ENCODE measurements at places on chromosomes 11 and 22.
A peak's percentile ranks its signal among the peaks of the same experiment; 100 is the strongest.

GRCh38 chr11:13680501-13681264, 12.2 kb downstream of the FAR1 start:
- DNase-seq = no peak

- DNase-seq = peak; percentile 26
Measured at GRCh38 chr11:108364159-108364558, 103.2 kb downstream of the C11orf65 start.

DNA sequence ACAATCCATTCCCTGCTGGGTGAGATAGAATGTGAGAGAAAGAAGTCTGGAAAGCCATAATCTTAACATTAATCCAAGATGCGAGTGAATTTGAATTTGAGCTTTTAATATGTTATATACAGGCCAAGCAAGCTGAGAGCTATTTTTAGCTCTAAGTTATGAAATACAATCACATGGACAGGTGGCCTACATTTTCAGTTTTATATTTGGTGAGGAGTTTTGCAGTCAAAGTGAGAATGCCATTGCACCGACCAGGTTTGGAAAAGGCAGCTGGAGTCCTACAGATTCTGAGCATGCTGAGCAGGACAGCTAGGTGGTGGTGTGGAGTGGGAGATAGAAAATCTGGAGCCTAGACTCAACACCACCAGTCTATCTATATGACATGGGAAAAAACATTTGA, 12.0 kb downstream of the OR5B21 start:
- no peak for DNase-seq

- no peak for DNase-seq
Measured at GRCh38 chr11:63494975-63495374, 4.0 kb upstream of the PLAAT5 start.

DNA sequence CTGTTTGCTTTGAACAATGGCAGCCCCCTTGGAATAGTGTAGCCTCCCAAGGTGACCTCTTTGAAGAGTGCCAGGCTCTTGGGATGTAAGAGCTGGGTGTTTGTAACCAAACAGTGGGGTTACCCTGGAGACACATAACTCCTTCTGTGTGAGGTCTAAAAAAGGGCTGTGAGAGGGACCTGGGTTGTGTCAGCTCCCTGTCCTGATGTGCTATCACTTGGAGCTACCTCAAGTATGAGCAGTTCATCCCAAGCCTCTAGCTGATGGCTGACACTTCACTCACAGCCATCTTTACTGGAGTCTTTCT, 40.2 kb downstream of the TSPAN18 start:
- no peak for DNase-seq

GRCh38 chr11:123740787-123741158, 687 bp downstream of the ZNF202 start:
- DNase-seq = peak; percentile 12

- DNase-seq = no peak
Measured at GRCh38 chr22:43180670-43181069, 6.3 kb downstream of the TTLL12 start.

GRCh38 chr11:62392506-62392905, 26.3 kb upstream of the SCGB1A1 start:
- no peak for DNase-seq

DNA sequence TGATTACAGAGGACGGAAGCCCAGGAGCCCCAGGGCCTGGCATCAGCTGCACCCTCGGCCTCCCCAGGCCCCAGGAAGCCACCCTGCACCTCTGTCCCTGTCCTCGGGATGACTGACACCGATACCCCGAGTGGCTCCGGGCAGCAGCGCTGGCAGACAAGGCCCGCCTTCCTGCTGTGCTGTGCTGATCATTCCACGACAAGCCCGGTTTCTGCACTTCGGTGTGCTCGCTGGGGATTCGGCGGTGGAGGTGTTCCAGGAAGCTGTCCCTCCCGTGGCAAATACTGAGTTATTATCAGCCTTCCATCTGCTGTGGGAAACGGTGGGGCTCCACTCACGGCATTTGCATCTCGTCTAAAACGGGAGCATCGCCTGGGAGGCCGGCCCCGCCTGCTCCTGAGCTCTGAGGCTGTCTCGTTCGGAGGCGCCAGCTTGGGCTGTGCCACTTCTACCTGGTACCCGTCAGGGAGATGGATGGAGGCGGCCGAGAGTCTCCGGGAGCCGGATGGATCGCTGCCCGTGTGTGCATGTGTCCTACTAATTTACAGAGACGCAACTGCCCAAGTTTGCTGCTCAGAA, 506.1 kb downstream of the BRD1 start:
- DNase-seq = no peak

- peak; percentile 38 for DNase-seq
Measured at GRCh38 chr11:122344215-122344614, 228.2 kb upstream of the BLID start.

DNA sequence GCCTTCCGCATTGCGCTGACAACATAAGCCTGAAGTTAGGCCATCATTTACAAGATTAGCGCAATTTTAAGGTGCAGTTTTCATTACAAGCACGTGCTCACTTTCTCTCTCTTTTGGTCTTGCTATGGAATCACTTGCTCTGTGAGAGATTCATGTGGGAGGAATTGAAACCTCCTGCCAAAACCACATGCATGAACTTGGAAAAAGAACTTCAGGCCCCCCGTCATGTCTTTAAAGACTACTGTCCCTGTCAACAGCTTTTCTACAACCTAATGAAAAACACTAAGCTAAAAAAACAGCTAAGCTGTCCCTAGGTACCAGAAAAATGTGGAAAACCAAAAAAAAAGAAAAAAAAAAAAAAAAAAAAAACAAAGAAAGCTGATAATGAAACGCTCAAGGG, 1707.6 kb upstream of the RAG2 start:
- no peak for DNase-seq

GRCh38 chr11:115612046-115612730, 108.0 kb upstream of the CADM1 start:
- DNase-seq = peak; percentile 47

DNA sequence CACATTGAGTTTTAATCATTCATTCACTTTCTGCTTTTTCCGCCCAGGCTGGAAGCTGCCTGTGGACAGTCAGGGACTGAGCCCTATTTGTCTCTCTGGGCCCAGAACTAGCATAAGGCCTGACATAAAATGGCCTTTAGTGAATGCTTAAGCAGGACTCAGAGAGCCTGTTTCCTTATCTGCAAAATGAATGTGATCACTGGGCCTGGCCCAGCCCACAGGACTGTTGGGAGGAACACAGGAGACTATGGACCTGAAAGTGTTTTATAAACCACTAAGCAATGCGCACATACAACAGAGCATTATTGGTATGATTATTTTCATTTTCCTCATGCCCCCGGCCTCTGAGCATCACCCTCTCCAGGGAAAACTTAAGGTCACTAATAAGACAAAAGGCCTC, 3.9 kb upstream of the MYH9 start:
- no peak for DNase-seq

DNA sequence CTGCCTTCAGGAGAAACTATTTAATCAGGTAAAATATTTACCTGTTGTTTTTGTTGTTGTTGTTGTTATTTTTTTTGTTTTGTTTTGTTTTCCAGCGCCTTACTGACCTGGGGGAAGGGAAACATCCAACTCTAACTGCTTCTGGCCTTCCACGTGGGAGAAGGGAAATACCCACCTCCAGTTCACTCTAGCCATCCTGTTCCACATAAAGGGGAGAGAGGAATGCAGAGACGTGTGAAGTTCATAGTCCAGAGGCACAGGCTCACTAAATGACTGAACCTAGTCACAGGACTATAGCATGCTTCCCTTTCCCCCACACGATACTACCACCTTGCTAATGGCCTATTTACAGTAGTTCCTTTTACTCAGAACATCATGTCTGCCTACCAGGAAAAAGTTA, 72.4 kb upstream of the VSTM5 start:
- DNase-seq = no peak

DNA sequence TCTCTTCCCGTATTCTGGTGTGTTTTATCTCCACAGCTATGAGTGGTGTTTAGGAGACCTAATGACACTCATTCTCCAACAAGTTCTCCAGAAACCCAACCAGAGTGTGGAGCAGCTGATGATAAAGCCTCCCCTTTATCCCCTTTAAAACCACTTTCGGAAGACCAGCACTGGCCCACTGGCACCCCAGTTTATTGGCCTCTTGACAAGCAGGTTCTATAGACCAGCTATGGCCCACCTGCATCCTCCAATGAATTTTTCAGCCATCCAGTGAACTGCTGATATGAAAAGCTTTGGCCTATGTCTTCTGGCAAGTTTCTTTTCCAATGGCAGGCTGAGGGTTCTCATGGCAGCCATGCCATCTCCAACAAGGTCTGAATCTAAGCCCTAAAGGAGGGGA, 27.4 kb downstream of the CHST1 start:
- no peak for DNase-seq

DNA sequence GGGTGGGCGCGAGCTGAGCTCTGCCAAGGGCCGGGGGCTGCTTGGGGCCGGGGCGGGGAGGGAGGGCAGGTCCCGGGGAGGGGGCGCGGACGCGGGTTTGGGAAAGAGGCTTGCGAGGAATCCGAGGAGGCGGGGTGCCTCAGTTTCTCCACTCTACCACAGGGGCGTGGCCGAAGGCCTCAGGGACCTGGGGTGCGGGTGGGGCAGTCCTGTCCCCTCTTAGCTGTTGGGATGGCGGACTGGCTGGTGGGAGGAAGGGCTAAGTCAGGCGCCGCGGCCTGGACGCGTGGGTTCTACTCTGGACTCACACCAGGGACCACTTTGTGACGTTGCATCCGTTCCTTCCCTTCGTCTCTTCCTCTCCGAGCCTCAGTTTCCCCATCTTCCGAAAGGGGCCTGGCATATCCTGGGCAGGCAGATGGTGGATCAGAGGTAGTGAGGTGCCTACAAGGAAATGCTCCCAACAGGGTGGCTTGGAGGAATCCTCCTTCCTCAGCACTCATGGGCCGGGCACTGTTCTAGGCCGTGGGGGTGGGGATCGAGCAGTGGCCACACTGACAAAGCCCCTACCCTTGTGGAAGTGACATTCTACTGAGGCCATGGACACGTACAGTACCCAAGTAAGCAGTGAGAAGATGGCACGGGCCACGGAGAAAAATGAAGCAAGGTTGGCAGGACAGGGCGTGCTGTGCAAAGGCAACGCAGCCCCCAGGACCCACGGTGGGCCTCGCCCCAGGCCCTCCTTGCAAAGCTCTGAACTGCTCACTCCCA, 13.2 kb downstream of the IGLL1 start:
- DNase-seq = no peak

GRCh38 chr11:76841923-76842452, 18.7 kb upstream of the ACER3 start:
- no peak for DNase-seq

DNA sequence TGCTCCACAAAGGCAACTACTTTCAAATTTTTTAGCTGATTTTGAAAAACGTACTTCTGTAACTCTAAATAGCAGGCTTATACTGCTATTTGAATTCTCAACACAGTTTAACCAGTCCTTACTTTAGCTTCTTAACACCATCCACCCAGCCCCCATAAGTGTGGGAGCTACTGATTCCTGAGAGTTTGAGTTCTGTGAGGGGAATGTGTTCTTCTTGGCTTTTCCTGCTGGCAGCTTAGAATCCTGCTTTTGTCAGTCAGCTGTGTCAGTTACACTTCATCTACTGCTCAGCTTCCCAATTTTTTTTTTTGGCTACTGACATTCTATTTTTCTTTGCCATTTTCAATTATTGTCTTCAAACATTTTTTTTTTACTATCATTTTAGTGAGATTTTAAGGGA, 440.4 kb downstream of the INSC start:
- DNase-seq = no peak

- no peak for DNase-seq
Measured at GRCh38 chr11:114880442-114880841, 202.1 kb downstream of the NXPE2 start.

- peak; percentile 9 for DNase-seq
Measured at GRCh38 chr11:27795955-27796861, 96.0 kb upstream of the BDNF start.

- no peak for DNase-seq
Measured at GRCh38 chr11:2927121-2927800, 2.0 kb downstream of the PHLDA2 start.

GRCh38 chr22:27480487-27480886, 321.1 kb downstream of the MN1 start:
- no peak for DNase-seq

DNA sequence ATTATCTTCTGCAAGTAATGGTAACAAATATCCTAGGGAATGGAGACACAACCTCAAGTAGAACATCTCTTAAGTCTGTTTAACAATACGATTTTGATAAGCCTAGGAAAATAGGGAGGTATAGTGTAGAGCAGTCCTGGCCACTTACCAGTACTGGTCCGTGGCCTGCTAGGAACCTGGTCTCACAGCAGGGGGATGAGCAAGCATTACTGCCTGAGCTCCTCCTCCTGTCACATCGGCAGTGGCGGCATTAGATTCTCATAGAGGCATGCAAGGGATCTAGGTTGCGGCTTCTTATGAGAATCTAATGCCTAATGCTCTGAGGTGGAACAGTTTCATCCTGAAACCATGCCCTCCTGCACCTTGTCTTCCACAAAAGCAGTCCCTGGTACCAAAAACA, 4.4 kb downstream of the OR51V1 start:
- DNase-seq = no peak

DNA sequence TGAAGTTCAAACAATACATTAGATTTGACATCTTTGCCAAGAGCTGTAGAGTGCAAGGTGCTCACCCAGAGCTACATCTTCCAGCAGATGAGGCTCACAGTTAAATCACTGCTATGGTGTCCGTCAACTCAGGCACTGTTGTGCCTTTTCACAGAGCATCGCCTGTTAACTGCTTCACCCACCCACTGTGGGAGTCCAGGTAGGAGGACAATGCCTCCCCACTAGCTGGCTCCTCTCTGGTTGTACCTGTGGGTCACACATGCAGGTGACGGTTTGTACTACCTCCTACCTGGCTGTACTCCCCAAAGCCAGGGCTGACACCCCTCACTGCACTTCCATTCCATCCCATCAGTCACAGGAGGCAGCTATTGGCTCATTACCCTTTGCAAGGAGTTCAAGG, 84.6 kb upstream of the TOP3B start:
- DNase-seq = no peak

DNA sequence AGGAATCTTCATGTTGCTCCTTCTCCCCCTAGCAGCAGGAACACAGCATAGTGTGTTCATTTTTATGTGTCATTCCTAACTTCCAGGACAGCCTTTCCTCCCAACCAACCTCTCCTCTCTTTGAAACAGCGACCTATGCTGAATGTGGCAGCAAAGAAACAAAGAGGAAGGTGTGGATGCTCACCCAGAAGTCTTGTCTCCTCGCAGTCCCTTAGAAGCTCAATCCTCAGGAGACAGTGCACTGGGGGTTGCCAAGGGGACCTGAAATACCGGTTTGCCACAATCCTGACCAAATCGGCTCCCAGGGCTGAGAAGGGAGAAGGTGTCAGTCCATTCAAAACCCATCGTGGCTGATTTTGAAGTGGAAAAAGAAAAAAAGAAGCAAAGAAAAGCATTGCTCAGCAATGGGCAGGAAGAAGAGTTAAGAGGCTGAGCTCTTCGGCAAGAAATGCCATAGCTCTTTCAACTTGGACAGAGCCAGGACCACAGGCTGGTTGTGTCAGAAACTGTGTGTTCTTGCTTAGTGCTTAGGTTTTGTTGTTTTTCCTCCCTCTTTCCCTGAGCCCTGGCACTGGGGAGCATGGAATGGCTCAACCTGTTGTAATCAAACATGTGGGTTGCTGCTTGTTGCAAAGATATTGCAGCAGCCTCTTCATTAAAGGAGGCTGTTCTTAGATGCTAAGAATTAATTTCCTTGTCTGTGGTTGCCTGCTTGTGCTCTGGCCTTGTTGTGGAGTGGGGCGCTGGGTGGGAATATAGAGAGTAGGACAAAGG, 30.4 kb upstream of the TENM4 start:
- no peak for DNase-seq

GRCh38 chr11:86431258-86431657, 56.6 kb downstream of the CCDC81 start:
- no peak for DNase-seq
